ENCODE measurements at places on chromosomes 4 and X.

- no peak for DNase-seq
These were observed 29.2 kb downstream of the FHIP1A start for GRCh38 chr4:151438154-151438553.

DNA sequence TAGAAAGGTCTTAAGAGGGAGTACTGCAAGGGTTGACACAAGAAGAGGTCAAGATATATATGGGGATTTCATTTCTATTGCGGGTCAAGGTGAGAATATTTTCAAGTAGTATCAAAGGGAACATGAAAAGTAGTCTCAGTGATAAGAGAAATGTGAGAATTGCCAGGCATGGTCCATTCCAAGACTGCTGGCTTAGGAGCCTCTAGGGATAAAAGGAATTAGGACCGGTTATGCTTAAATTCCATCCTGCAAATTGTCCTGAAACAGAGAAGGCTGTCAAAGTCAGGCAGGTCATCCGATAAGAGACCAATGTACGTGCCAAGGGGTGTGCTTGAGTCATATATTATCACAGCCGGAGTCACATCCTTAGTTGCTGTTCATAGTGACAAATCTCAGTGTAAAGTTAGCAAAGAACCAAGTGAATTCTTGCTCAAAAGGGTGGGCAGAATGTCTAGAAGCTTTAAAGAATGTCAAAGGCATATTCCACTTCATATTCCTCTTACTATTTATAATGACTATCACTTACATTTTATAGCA is 133.6 kb downstream of the CBLL2 start:
- no peak for DNase-seq

GRCh38 chr4:1296324-1297022 is 6.8 kb downstream of the MAEA start:
- DNase-seq, result no peak

GRCh38 chrX:75230296-75230695 is 43.6 kb upstream of the UPRT start:
- DNase-seq, result no peak

GRCh38 chr4:180333162-180333561 is 1910.0 kb upstream of the TENM3 start:
- no peak for DNase-seq
